ENCODE measurements at places on chromosomes 6 and 20. TPM values are rescaled to one million over a fixed set of nuclear protein-coding genes. Genes with fewer than 3 reads are reported as not detected.

PABPC1L gene
- 21.0 TPM for total RNA-seq

NKAIN4 gene
- not detected for total RNA-seq

TRIM40 gene
- 0.51 TPM for total RNA-seq

DDO gene
- 11.1 TPM for total RNA-seq

SPATA2 gene
- total RNA-seq: 1.3 TPM

PMEPA1 gene
- total RNA-seq: 1.5 TPM

ZNF391 gene
- total RNA-seq: 0.37 TPM

MICB gene
- 4.9 TPM for total RNA-seq

CTAGE9 gene
- not detected for total RNA-seq

SMOC2 gene
- total RNA-seq: 1.8 TPM

PRDM1 gene
- total RNA-seq: 0.37 TPM

KHDRBS2 gene
- 1.1 TPM for total RNA-seq

PHACTR3 gene
- 0.14 TPM for total RNA-seq

EPPIN gene
- not detected for total RNA-seq

TAF8 gene
- 9.0 TPM for total RNA-seq

MAPK14 gene
- total RNA-seq: 82.7 TPM

COL21A1 gene
- 1.3 TPM for total RNA-seq

SLC12A5 gene
- total RNA-seq: 0.33 TPM

DUSP15 gene
- total RNA-seq: 0.42 TPM

SLC22A2 gene
- not detected for total RNA-seq

LPA gene
- 34.7 TPM for total RNA-seq

OPRM1 gene
- not detected for total RNA-seq

LRP11 gene
- total RNA-seq: 7.2 TPM

CGA gene
- not detected for total RNA-seq

All from liver (tissue), 10 donors.